ENCODE measurements at places on chromosomes 1 and 21.

GRCh38 chr1:3349161-3349967 lies 105.1 kb upstream of the ARHGEF16 start:
- no peak for DNase-seq

GRCh38 chr1:204115116-204115515 lies 36.7 kb downstream of the ETNK2 start:
- no peak for DNase-seq

DNA sequence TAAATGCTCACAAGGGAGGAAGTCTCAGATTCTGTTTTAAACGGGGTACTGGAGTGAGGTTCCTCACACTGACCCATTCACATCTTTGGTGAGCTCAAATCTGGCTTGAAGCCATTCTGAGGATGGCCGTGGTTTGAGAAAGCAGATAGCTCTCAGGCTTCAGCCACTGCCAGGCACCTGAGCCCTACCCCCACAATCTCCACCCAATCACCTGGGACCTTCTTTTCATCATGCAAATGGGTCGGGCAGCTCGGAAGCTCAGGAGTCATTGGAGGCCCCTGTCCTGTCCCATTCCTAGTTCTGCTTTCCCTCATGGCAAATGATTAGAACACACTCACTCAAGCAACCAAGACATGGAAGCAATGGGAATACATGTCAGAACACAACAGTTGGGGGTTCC lies 141.4 kb upstream of the ETS2 start:
- no peak for DNase-seq

GRCh38 chr1:103371234-103371633 lies 154.3 kb upstream of the RNPC3 start:
- DNase-seq = no peak

- no peak for DNase-seq
Measured at GRCh38 chr1:177703888-177704446, 265.9 kb downstream of the SEC16B start.

GRCh38 chr1:150259758-150260669 lies 2.4 kb downstream of the CA14 start:
- DNase-seq = no peak

DNA sequence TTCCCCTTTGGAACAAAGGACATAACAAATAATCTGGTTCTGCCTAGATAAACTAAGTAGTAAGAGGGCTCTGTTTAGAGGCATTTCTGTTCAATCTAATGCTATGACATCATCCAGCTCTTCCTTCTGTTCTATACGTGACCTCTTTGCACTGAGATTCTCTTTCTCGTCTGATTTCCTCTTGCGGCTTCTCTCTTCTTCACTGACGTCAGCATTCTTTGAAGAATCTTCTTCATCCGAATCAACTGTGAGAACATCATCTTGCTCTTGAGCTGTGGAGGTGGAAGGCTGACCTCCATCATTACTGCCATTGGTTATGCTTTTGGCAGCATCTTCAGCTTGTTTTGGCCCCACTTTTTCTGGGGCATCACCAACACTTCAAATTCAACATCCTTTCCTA lies 130.4 kb downstream of the HS2ST1 start:
- no peak for DNase-seq

DNA sequence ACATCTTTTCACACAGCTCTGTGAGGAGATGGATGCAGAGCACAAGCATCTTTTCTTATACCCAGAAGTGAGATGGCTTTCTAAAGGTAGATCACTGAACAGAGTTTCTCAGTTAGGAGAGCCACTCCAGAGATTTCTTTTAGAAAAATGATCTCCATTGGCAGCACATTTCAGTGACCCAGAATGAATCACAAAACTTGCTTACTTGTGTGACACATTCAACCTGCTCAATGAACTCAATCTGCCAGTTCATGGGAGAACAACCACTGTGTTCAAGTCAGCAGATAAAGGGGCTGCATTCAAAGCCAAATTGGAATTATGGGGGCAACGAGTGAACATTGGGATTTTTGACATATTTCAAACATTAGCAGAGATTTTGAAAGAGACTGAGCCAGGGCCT lies 78.3 kb downstream of the UCHL5 start:
- no peak for DNase-seq

DNA sequence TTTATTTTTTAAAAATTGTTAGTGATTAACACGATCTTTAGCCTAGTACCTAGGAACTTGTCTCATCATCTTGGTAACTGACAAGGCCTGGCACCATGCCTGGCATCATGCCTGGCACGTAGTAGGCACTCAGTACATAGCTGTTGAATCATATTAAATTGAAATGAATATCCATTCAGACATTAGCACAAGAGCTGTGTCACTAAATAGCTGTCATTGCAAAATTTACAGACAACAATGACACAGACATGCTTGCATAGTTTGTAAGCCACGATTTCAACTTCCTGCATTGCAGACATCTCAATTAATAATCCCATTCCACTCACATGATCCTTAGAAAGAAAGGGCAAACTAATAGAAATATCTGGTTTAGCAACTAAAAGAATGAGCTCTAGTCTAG lies 15.4 kb upstream of the PHACTR4 start:
- no peak for DNase-seq

GRCh38 chr1:208167261-208167869 lies 76.8 kb downstream of the PLXNA2 start:
- DNase-seq = no peak

DNA sequence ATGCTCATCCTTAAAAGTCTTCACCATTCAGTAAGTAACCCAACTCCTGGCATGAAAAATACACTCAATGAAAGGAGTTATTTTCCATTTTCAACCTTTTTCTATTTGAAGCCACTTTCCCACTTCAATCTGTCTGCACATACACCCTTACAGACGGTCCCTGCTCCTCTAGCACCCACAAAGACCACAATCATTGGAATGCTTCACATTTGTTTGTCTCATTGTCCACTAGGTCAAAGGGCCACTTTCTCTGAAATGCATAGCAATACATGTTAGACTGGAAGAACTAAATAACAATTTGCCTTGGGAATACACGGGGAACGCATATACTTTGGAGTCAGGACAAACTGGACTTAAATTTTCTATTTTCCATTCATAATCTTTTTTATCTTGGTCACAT lies 487.1 kb upstream of the C1orf87 start:
- no peak for DNase-seq

GRCh38 chr1:118047006-118047649 lies 117.6 kb downstream of the WDR3 start:
- DNase-seq = no peak

- no peak for DNase-seq
Measured at GRCh38 chr1:226728448-226728847, 10.6 kb downstream of the ITPKB start.

- no peak for DNase-seq
Measured at GRCh38 chr1:22880174-22880601, 92.5 kb downstream of the LACTBL1 start.

DNA sequence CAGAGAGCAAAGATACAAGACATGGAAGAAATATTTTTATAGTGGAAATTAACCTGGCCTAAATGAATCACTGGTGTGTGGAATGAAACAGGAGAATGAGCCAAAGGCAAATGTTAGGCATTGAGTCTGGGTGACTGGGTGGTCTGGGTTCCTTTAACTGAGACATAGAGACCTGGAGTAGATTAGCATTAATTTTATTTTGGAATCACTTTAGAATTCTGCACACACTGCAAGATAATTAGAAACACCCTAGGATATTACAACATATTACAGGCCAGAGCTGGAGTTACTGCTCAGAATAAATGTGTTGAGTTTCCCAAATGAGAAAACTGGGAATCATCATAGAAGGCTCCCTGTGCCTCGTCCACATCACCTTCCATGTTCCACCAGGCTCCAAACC lies 85.5 kb downstream of the PLPPR5 start:
- no peak for DNase-seq

- no peak for DNase-seq
Measured at GRCh38 chr1:51157395-51157794, 55.4 kb downstream of the C1orf185 start.
